Spleen (tissue), 13 donors: ENCODE measurements at places on chromosomes 3 and 15. TPM values are rescaled to one million over a fixed set of nuclear protein-coding genes. Genes with fewer than 3 reads are reported as not detected.

ISLR gene
- polyA plus RNA-seq: 24.2 TPM

CCDC191 gene
- polyA plus RNA-seq: 4.2 TPM

IGSF11 gene
- polyA plus RNA-seq: 0.11 TPM

IL16 gene
- 93.9 TPM for polyA plus RNA-seq

LDHAL6B gene
- not detected for polyA plus RNA-seq

WDR93 gene
- 0.09 TPM for polyA plus RNA-seq

CX3CR1 gene
- 0.09 TPM for polyA plus RNA-seq

GCNT3 gene
- polyA plus RNA-seq: 0.15 TPM

NKTR gene
- polyA plus RNA-seq: 19.9 TPM

ISLR2 gene
- 0.27 TPM for polyA plus RNA-seq

GOLGA8S gene
- polyA plus RNA-seq: 0.07 TPM

PLA2G4D gene
- polyA plus RNA-seq: not detected

SCN11A gene
- 1.5 TPM for polyA plus RNA-seq

CYP1A2 gene
- not detected for polyA plus RNA-seq

CDHR4 gene
- 0.29 TPM for polyA plus RNA-seq

LTK gene
- polyA plus RNA-seq: 5.3 TPM

CSTA gene
- polyA plus RNA-seq: 20.1 TPM

SH2D7 gene
- not detected for polyA plus RNA-seq

STRC gene
- 0.41 TPM for polyA plus RNA-seq

C2CD4A gene
- polyA plus RNA-seq: 0.04 TPM

CCR8 gene
- polyA plus RNA-seq: not detected

LSAMP gene
- polyA plus RNA-seq: 0.57 TPM

CTXND1 gene
- 0.32 TPM for polyA plus RNA-seq

SLC2A2 gene
- polyA plus RNA-seq: not detected

PARP14 gene
- polyA plus RNA-seq: 17.4 TPM

ZIC1 gene
- not detected for polyA plus RNA-seq

XCR1 gene
- polyA plus RNA-seq: 0.06 TPM

LNP1 gene
- polyA plus RNA-seq: 1.5 TPM

PP2D1 gene
- not detected for polyA plus RNA-seq

RASGRF1 gene
- polyA plus RNA-seq: 1.4 TPM

ROPN1 gene
- polyA plus RNA-seq: not detected

CA12 gene
- polyA plus RNA-seq: 0.13 TPM

IL17RB gene
- polyA plus RNA-seq: 0.59 TPM

LRRC2 gene
- 1.8 TPM for polyA plus RNA-seq

CCPG1 gene
- polyA plus RNA-seq: 9.5 TPM

IP6K1 gene
- 21.4 TPM for polyA plus RNA-seq

ZNF770 gene
- polyA plus RNA-seq: 9.9 TPM

GOLGA8M gene
- not detected for polyA plus RNA-seq

AGBL1 gene
- not detected for polyA plus RNA-seq
